CD4-positive, alpha-beta T cell treated with Interleukin-15 for 1 hour (primary cell): ENCODE measurements at places on chromosomes 12 and 14.
A peak's percentile ranks its signal among the peaks of the same experiment; 100 is the strongest.

DNA sequence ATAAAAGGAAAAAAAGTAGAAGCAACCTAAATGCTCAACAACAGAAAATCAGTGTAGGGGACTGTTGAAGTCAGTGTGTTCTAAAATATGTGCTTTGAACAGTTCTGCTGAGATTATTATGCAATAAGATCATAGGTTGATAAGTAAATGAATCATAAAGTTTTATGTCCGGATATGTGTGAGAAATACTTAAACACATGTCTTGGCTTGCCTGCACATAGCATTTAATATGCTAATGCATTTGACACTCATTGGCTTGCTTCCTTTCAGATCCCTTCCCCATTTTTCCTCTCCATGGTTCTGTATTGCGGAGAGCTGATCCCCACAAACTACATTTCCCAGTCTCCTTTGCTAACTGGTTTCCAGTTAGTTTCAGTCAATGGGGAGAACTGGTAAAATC is 573.8 kb upstream of the TBX3 start:
- DNase-seq, result no peak

GRCh38 chr12:28089338-28089737 is 100.9 kb upstream of the CCDC91 start:
- no peak for DNase-seq

- DNase-seq, result no peak
Measured at GRCh38 chr12:102913453-102914226, 3.4 kb downstream of the PAH start.

DNA sequence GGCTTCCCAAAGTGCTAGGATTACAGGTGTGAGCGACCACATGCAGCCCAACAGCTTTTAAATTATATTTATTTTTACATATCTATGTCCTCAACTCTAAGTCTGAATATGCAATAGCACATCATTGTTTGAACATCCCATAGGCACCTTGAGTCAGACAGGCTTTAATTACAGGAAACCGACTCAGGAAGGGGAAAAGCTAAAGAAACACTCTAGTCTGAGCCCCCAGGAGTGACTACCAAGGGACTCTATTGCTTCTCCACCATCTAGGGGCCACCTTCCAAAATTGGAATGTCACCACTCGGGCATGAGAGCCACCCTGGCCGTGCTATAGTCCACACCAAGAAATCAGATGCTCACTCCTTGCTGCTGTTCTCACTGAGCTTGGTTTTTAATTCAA is 14.0 kb upstream of the MFAP5 start:
- DNase-seq, result no peak

GRCh38 chr14:20093442-20093841 is 17.1 kb upstream of the OR4K17 start:
- no peak for DNase-seq

DNA sequence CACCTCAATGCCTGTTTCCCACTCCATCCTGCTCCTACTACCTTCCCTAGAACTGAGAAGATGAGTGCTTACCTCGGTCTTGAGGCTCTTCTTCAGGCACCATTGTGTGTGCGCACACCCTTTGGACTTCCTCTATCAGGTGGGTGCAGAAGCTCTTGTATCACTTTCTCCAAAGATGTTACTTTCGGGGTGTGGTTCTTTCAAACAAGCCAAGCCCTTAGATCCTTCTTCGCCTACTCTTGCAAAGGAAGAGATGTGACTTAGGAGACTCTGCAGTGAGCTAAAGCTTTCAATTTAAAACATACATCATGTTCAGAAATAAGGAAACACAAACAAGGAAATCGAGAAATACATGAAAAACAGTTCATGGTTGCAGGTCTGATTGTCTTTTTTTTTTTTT is at the start of gene CLEC4C:
Gene CLEC4C (minus strand): TSS at position 130 of the 400 bp plus-strand sequence. CDS start 27 bp downstream, at position 103.
- DNase-seq, result no peak

GRCh38 chr14:51297066-51297465 is 57.0 kb downstream of the TMX1 start:
- DNase-seq, result no peak

DNA sequence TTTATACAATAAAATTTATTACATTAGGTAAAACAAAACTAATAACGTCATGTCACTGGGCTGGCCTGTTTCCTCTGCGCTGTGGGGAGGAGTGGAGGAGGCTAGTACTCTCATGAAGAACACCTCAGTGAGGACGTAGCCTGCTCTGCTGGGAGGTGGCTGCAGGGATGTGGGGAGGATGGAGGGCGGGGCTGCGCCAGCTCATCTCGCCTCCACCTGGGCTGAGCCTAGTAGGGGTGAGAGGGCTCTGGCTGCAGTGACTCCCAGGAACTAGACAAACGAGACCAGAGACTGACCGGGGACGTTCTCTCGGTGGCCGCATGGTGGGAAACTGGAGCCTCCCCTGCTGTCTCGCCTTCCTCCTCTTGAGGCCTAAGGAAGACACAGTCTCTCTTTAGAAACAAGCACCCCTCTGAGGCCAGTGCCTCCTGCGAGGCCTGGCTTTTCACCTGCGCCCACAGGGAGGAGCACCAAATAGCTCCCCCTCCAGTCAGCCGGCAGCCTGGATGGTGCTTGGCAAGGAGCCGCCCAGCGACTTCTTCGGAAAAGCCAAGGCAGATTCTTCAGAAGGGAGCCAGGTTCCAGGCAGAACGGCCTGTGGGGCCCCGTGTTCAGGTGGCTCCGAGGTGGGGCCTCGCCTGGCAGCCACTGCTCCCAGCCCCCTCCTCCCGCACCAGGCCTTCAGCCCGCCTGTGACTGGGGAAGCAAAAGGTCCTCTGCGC is 62.4 kb downstream of the PLEKHG3 start:
- no peak for DNase-seq

DNA sequence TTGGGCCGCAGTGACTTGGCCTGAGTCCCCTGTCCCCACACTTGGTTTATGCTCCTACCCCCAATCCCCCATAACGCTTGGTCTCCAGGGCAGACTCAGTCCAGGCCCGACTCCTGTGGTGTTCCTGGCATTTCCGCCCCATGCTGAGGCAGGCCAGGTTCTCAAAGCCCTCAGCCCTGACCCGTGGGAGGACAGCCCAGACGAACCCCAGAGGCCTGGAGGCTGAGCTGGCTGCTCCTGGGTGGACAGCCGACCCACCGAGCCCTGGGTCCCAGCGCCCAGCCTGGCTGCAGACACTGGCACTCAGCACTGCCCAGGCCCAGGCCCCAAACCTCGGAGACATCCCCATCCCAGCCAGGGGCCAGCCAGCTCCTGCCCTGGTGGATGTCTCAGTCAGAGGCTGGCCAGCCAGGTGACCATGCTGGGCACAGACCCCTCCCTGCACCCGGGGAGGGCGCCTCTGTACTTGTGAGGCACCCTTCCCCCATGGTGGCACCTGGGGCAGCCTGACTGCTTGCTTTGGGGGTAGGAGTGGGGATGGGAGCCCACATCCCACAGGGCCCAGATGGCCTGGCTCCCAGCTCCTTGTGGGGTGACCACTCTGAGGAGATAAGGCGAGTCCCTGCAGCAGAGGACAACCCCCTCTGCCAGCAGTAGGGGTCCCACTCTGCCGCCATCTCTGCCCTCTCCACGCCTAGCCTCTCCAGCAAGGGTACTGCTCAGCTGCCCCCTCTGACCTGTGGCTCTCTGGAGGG is 1.4 kb downstream of the PLD4 start:
- DNase-seq, result no peak

GRCh38 chr12:2274733-2275132 is 221.9 kb downstream of the CACNA1C start:
- DNase-seq, result no peak

DNA sequence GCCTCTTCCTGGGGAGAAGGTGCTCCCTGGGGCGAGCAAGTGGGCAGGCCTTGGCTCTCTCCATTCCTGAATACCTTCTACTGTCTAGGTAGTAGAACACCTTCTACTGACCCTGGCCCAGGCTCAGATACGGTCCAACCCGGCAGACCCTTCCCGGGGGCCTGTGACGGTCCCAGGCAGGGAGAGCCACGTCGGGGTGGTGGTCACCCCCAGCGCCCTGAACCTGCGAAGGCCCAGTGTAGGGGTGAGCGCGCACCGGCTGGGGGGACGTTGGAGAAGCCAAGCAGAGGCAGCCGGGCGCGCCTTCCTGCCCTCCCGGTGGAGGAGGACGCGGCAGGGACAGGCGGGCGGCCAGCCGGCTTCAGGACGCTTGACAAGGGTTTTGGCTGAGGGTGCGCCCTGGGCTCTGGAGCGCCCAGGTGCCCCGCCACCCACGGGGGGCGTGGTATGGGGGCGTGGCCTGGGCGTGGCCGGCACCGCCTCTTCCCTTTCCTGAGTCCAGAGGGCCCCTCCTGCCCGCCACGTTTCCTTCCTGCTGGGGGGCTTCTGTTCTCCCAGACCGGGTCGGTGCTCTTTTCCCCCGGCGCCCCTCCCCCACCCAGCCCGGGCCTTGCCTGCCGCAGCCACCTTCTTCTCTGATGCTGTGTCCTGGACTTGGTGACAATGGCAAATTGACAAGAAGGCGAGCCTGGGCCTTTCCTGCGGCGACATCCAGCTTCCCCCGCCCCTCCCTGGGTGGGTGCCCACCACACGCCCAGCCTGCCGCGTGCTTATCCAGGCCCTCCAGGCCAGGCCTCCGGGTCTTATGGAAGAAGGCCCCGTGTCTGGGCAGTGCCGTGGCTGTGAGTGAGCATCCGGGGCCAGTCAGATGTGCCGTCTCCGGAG is 24.5 kb upstream of the PPP1R13B start:
- DNase-seq, result peak; percentile 65

DNA sequence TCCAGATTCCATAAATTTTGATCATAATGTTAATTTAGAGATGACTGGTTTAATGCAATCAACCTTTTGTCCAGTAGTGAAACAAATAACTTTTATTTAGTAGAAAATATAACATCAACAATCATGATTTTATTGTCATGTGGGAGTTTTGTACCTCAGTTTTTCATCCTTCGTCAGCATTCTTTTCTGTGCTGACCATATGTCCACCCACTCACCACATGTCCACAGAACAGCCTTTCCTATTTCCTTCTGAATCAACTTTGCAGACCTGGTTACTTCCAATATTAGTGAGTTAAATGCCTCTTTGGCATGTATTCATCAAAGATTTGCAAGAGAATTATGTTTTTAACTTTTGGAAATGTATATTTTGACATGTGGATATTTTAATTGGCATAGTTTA is 36.8 kb upstream of the CNTN1 start:
- no peak for DNase-seq

DNA sequence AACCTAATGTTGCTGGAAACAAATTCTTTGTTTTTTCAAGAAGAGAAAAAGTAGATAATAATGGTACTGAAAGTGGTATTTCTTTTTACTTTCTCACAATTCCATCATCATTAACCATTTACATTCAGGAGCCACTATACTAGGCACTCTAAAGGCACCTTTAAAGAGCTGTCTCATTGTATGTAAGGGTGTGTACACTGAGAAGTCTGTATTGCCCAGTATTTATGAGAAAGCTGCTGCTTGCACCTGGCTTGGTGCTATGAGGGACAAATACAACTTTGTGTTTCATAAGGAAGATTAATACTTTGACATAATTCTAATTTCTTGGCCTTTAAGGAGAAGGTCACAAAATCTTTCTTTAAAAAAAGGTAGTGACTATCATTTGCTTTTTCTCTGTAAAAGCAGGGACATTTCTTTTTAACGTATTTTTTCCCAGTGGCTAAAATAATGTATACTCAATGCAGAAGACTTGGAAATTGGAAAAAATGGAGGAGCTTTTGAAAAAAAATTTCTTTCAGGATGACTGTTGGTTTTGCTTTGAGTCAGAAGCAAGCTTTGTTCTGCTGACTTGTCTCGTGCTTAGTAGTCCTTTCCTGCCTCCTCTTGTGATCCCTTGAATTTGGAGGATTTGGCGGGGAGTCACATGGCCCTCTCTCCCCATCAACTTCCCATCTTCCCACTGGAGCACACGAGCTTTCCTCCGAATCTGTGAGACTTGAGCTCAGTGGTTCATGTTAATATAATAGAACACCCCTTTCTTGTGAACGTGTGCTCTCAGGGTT is 50.1 kb downstream of the RASSF3 start:
- no peak for DNase-seq

GRCh38 chr14:86015941-86016340 is 486.0 kb downstream of the FLRT2 start:
- DNase-seq, result no peak

DNA sequence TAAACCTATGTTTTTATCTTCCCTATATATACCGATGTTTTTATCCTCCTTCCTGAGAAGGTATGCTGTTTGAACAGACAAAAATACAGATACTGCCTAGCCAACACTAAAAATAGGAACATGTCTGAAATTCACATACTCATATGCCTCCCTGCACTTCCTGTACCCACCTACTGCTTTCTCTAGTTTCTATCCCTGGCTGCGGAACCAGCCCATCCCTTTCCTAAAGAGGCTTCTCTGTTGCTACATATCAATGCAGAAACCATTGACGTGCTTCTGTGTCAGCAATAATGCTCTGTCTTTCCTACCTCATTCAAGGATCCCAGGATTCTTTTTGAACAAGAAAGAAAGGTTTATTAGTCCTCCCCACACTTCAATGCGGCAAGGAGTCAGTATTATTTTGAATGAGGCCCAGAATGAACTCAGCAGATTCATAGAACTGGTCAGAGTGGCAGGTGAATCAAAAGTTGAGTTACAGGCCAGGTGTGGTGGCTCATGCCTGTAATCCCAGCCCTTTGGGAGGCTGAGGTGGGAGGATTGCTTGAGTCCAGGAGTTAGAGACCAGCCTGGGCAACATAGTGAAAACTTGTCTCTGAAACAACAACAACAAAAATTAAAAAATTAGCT is 67.8 kb upstream of the NAP1L1 start:
- peak; percentile 23 for DNase-seq

DNA sequence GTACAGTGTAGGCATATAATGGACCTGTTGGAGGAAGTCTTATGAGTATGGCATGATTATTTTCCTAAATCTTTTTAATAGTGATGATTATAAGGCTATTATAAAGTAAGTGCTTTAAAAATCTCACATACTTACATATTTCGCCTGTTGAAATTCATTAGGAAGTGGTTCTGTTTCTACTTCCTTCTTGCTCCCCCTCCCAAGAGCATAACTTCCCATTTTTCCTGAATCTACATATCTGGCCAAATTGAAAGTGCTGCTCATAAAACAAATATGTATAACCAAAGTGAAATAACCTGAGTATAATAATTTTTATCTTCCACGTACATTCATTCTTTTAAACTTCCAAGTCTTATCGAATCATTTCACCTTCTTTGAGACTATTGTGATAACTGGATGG is 455.6 kb upstream of the SEL1L start:
- no peak for DNase-seq

GRCh38 chr12:67964456-67964855 is 24.8 kb upstream of the IFNG-AS1 start:
- no peak for DNase-seq

- peak; percentile 23 for DNase-seq
Measured at GRCh38 chr12:123533672-123534643, at the start of gene RILPL1. Gene RILPL1 (minus strand): TSS chr12:123533719. CDS start chr12:123533482, 237 bp downstream.

GRCh38 chr12:54936736-54937135 is 47.8 kb downstream of the TESPA1 start:
- no peak for DNase-seq

- no peak for DNase-seq
Measured at GRCh38 chr14:76727384-76727783, 33.9 kb upstream of the VASH1 start.

- DNase-seq, result no peak
Measured at GRCh38 chr12:123896767-123897166, 75.9 kb downstream of the CCDC92 start.
